ENCODE measurements at places on chromosomes 4 and X. TPM values are rescaled to one million over a fixed set of nuclear protein-coding genes. Genes with fewer than 3 reads are reported as not detected.

GRCh38 chr4:67700116-67700737 is 728 bp downstream of the UBA6 start:
- no peak for DNase-seq

GRCh38 chrX:38220024-38220414 is 652 bp downstream of the SRPX start:
- DNase-seq: no peak

GRCh38 chrX:132218100-132218812 is 991 bp downstream of the RAP2C start:
- peak; percentile 18 for DNase-seq

- no peak for DNase-seq
Observed at GRCh38 chrX:12874581-12874980, 7.7 kb downstream of the TLR7 start.

GRCh38 chrX:105458846-105459245 is 238.4 kb upstream of the TEX13A start:
- no peak for DNase-seq

GRCh38 chr4:161279095-161279494 is 884.7 kb downstream of the FSTL5 start:
- no peak for DNase-seq

DNA sequence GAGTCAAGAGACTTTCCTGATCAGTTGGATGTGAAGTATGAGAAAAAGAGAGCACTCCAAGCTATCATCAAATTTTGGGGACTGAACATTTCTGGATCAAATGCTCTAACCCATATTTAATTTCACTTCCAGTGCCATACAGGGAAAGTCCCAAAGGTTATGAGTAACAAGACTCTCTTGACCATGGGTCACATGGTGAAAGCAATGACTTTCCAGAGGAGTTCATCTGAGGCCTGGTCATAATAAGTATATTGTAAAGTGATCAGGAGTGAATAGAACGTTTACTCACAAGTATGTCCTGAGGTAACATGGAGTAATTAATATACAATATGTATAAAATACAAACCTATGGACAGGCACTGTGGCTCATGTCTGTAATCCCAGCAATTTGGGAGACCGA is 40.7 kb upstream of the ARMCX5 start:
- DNase-seq: no peak

DNA sequence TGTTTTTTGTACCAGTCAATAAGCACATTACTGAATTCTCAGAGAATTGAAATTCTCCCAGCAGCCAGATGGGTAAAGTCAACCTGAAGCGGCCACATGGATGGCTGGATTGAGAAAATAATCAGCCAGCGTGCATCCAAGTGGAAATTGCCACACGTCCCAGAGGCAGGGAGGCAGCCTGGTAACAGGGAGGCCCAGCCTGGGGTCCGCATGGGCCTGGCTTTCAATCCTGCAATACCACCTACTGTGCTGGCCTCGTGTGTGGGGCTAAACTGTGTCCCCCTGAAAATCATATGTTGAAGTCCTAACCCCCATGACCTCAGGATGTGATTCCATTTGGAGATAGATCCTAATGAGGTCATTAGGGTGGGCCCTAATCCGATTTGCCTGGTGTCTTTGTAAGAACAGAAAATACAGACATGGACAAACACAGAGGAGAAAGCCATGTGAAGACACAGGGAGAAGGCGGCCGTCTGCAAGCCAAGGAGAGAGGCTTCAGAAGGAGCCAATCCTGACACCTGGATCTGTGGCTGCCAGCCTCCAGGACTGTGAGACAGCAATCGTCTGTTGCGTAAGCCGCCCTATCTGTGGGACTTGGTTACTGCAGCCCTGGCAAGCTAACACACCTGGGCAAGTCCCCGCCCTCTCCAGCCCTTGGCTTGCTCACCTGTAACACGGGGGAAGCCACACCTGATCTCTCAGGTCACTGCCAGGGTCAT is 90.3 kb downstream of the JAKMIP1 start:
- DNase-seq: no peak

GRCh38 chrX:150502979-150503897 is 65.2 kb upstream of the MTM1 start:
- DNase-seq: no peak

GRCh38 chrX:9062641-9063040 is 28.7 kb upstream of the FAM9B start:
- DNase-seq: no peak

- DNase-seq: no peak
Observed at GRCh38 chr4:137632842-137633241, 100.5 kb upstream of the PCDH18 start.

DNA sequence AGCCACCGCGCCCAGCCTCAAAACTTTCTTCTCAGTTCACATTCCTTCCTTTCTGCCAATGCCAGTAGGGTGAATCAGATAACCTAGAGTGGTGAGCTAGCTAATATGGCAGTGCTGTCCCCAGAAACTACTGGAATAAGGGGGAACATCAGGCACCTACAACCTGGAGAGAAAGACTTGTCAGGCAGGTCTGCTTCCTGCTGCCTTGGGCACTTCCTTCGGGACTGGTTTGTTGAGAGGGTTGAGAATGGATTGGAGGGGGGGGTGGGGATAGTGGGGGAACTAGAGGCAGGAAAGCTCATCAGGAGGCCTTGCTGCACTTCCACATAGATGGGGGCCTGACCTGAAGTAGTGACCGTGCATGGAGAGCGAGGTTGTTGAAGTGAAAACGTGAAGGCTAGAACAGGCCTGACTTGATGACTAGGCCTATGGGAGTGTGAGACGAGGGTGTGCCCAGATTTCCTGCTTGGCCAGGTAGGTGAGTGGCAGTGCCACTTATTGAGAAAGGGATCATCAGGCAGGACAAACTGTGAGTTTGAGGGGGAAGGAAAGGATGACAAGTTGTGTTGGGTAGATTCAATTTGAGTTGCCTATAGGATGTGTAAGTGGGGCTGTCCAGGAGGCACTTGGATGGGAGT is 33.4 kb downstream of the SLC25A5 start:
- no peak for DNase-seq

GRCh38 chr4:99853999-99854398 is 37.4 kb downstream of the DAPP1 start:
- DNase-seq: no peak

- DNase-seq: no peak
Observed at GRCh38 chr4:124632439-124632838, 80.1 kb downstream of the ANKRD50 start.

DNA sequence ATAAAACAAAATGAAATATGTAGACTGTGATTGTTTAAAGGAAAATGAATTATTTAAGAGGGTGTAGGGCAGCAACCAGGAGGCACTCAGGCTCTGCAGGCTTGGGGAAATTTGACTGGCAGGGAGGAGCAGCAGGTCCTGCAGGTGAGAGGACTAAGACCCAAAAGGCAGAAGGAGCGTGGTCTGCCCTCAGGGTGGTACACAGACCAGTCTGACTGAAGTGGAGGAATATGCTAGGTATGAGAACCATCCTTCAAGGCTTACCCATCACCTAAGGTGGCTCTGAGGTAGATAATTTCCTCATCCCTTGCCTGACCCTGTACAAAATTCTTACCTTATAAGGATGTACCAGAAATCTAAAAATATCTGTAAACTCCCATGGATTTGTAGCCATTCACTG is 261.3 kb upstream of the RASGEF1B start:
- no peak for DNase-seq

GRCh38 chr4:88291003-88291402 is 6.6 kb upstream of the PPM1K start:
- no peak for DNase-seq

GRCh38 chr4:86939729-86940575 is 5.1 kb downstream of the AFF1 start:
- DNase-seq: peak; percentile 6

DNA sequence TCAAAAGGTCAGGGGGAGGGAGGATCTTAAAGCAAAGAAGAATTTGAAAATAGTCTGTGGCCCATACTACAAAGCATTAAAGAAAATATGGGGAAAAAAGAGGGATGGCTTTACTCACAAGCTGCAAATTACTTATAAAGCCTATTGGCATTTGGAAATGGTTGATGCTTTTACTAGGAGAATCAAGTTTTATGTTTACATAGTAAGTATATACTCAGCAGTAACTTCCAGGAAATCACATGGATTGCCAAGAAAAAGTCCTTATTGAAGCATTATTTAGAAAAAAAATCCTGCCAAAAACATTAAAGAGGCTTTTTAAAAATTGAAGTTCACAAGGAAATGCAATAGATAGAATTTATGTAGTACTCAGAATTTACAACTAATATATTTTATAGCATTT is 8.4 kb upstream of the SH3RF1 start:
- no peak for DNase-seq

DNA sequence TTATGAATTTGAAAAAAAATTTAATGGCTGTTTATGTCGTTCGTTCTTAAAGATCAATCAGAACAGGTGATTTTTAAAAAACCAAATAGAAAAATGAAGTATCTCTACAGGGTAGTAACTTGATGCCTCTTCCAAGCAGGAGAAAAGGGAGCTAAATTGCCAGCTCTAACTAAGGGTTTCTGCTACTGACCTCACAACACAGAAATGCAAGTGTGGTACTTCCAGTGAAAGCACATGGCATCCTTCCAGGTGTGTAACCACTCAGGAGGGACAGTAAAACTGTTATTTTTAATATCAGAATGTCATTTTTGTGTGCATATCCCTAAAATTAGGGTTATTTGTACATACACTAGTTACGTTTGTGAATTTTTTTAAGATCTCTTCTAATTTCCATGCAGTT is 116.8 kb upstream of the ZCCHC13 start:
- no peak for DNase-seq

GRCh38 chrX:3717742-3718420 is 4.4 kb upstream of the PRKX start:
- no peak for DNase-seq

- DNase-seq: no peak
Observed at GRCh38 chr4:127846061-127846460, 34.6 kb upstream of the PLK4 start.

GRCh38 chr4:1793496-1793840 is 375 bp downstream of the FGFR3 start:
- DNase-seq: no peak

GRCh38 chrX:153924149-153924861 is 1.8 kb downstream of the ARHGAP4 start:
- no peak for DNase-seq

DNA sequence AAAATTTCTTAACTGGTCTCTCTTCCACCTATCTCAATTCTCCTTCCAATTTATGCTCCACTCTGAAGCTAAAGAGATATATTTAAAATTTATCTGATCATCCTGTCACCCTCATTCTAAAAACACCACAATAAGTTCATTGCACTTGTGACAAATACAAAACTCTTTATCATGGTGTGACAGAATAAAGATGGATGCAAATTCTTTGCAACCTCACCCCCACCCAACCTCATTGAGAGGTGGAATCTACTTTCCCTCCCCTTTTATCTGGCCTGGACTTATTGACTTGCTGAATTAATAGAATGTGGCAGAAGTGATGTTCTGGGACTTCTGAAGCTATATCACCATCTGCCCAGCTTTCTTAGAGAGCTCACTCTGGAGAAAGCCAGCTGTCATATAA is 46.5 kb downstream of the IDS start:
- DNase-seq: no peak

The NLGN4X gene
- total RNA-seq: 0.76 TPM

The PLA2G12A gene
- total RNA-seq: 24.2 TPM

The SHOX gene
- total RNA-seq: 0.19 TPM

The CXCL11 gene
- not detected for total RNA-seq

The ASB5 gene
- 4.0 TPM for total RNA-seq

The F8 gene
- total RNA-seq: 2.9 TPM

The POLN gene
- 1.5 TPM for total RNA-seq

The CXCL9 gene
- 5.6 TPM for total RNA-seq

The CXorf65 gene
- not detected for total RNA-seq

The DACH2 gene
- total RNA-seq: not detected

The QRFPR gene
- total RNA-seq: 3.5 TPM

The MAGEC3 gene
- not detected for total RNA-seq

The H2BW2 gene
- not detected for total RNA-seq

The APLN gene
- 0.09 TPM for total RNA-seq

The TMSB15C gene
- total RNA-seq: 0.73 TPM

The SSX3 gene
- total RNA-seq: not detected

The MAGEA1 gene
- total RNA-seq: not detected

The ARX gene
- not detected for total RNA-seq

The F8A1 gene
- total RNA-seq: 4.3 TPM

The FAT1 gene
- total RNA-seq: 62.6 TPM

All from esophagus squamous epithelium (tissue), 5 donors.